ENCODE measurements at places on chromosomes 12 and 14. TPM values are rescaled to one million over a fixed set of nuclear protein-coding genes. Genes with fewer than 3 reads are reported as not detected.

TULP3 gene
- total RNA-seq, result 7.9 TPM

GPN3 gene
- 55.5 TPM for total RNA-seq

AQP2 gene
- total RNA-seq, result not detected

C1R gene
- total RNA-seq, result 1.7 TPM

SERPINA12 gene
- not detected for total RNA-seq

SLCO1B1 gene
- total RNA-seq, result not detected

CHD8 gene
- 131 TPM for total RNA-seq

COCH gene
- total RNA-seq, result 1.3 TPM

MGP gene
- not detected for total RNA-seq

ACOT6 gene
- total RNA-seq, result not detected

NOVA1 gene
- total RNA-seq, result 0.13 TPM

KRT4 gene
- total RNA-seq, result not detected

CHMP4A gene
- 95.8 TPM for total RNA-seq

NKX2-1 gene
- not detected for total RNA-seq

ACVRL1 gene
- total RNA-seq, result not detected

RPS6KL1 gene
- total RNA-seq, result 10.8 TPM

PARPBP gene
- 23.5 TPM for total RNA-seq
